ENCODE measurements at places on chromosomes 6 and 20.

GRCh38 chr6:47344022-47344421 lies 34.3 kb upstream of the TNFRSF21 start:
- no peak for DNase-seq

- DNase-seq: no peak
Measured at GRCh38 chr20:57840504-57841296, 130.9 kb upstream of the PMEPA1 start.

DNA sequence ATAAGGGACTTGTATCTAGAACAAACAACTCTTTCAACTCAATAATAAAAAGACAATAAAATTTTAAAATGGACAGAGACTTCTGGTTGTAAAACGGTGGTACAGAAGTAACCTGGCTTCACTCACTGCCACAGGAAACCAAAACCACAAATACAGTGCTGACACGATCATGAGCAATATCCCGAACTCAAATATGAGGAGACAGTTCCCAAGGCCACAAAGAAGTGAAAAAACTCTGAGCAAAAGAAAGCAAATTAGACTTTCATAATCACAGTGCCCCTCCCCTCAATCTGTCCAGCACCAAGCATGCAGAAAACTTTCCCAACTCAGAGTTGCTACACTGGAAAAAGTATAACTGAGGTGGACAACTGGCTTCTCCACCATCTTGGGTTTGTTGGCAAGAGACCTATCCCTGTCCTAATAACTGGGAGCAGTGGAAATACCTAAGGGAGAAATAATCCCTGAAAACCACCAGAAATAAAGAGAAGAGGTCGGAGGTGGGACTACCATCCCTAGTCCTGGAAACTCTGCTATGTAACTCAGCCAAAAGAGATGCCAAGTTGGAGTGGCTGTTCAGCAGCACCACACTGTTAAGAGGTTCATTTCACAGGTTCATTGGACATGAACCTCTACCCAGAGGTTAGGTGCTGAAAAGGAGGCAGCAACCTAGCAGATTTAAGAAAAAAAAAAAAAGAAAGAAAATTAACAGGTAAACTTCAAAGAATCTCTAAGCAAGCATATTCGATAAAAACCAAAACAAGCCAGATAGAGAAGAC lies 55.5 kb downstream of the REV3L start:
- DNase-seq: no peak

DNA sequence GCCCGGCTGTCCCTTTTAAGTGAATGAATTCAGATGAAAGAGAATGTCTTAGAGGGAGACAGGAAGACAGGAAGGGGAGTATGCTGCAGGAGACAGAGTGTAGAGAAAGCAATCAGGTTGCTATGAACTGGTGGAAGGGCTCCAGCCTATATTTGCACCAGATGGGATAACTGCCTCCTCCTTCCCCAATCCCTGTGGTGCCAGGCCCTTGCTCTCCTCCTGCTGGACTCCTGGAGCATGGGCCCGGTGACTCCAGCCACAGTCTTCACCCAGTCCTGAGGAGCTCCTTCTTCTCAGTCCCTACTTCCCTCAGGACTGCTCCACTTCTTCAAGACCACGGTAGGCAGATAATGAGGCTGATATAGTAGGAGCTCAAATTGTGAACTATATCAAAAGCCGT lies 91.8 kb downstream of the TMEM200A start:
- DNase-seq: no peak

GRCh38 chr6:158868122-158868480 lies 48.9 kb upstream of the EZR start:
- no peak for DNase-seq

- no peak for DNase-seq
Measured at GRCh38 chr6:132525866-132526265, 12.2 kb upstream of the TAAR9 start.

DNA sequence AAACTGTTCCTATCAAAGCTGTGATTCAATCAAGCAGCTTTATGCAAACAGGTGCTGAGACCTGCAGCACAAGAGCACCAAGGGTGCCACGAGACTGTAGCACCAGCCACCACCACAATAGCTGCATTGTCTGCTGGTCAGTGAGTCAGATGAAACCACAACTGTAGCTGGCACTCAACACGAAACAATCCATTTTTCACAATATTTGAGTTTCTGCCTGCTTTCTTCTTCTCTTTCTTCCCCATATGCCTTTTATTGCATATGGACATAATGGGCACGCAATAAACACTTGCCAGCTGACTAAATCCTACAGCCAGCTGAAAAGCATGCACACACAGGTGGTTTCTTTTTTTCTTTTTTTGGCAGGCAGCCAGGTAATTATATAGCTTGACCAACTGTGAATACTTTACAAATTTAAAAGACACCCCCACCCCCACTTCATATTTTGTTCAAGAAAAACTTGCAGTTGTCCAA lies 16.6 kb downstream of the SLC2A12 start:
- no peak for DNase-seq

DNA sequence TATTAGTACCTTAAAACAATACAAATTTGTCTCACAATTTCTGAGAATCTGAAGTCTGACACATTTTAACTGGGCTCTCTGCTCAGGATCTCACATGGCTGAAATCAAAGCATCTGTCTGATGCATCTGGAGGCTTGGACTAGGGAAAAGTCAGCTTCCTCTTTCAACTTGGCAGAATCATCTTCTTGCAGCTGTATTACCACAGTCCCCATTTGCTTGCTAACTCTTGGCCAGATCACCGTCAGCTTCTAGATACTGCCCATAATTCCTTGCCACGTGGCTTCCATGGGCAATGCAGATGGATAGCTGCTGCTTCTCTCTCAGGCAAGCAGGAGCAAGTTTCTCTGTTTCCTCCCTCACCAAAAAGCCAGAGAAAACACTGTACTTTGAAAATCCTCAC lies 1106.4 kb upstream of the CITED2 start:
- DNase-seq: no peak

DNA sequence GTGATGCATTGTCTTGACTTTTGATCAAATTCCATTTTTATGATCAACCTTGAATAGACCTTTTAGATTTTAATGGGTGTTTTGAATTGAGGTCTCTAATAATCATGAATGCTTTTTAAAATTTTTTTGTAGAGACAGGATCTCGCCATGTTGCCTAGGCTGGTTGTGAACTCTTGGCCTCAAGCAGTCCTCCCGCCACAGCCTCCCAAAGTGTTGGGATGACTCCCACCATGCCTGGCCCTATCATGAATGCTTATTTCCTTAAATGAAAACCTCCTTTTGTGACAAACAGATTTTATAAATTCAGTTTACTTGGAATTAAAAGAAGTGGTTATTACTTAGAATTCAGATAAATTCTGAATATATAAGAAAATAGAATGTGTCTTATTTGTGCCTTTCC lies 60.2 kb upstream of the KIF25 start:
- DNase-seq: no peak

GRCh38 chr6:24273096-24273870 lies 84.6 kb downstream of the DCDC2 start:
- DNase-seq: no peak

Data from stimulated activated CD8-positive, alpha-beta memory T cell treated with anti-CD3 and anti-CD28 coated beads, Interleukin-15, amount 100 ng/mL, for 24 hours (primary cell).